Mammary microvascular endothelial cell (primary cell): ENCODE measurements at places on chromosomes 1 and 21. TPM values are rescaled to one million over a fixed set of nuclear protein-coding genes. Genes with fewer than 3 reads are reported as not detected.

The TYW3 gene
- 13.6 and 17.6 TPM in 2 replicates for total RNA-seq

The NTRK1 gene
- not detected in 2 replicates for total RNA-seq

The SLAMF6 gene
- not detected in 2 replicates for total RNA-seq

The LAD1 gene
- total RNA-seq: not detected in 2 replicates

The L1TD1 gene
- total RNA-seq: not detected in 2 replicates

The SELENBP1 gene
- 1.9 and 3.4 TPM in 2 replicates for total RNA-seq

The C1orf185 gene
- total RNA-seq: not detected in 2 replicates

The CFAP57 gene
- total RNA-seq: 0.13 and 0.15 TPM in 2 replicates

The TTF2 gene
- total RNA-seq: 23.1 and 24.8 TPM in 2 replicates

The CTSS gene
- total RNA-seq: 72.3 and 80.2 TPM in 2 replicates

The FMO3 gene
- not detected in 2 replicates for total RNA-seq

The FCER1G gene
- total RNA-seq: not detected in 2 replicates

The AIDA gene
- total RNA-seq: 56.9 and 60.8 TPM in 2 replicates

The FAM163A gene
- total RNA-seq: 0.30 and 0.47 TPM in 2 replicates

The MYBPH gene
- total RNA-seq: not detected in 2 replicates

The RHBDL2 gene
- total RNA-seq: 0.59 and 0.87 TPM in 2 replicates

The CELA2B gene
- total RNA-seq: not detected in 2 replicates

The C1orf74 gene
- 1.9 and 2.5 TPM in 2 replicates for total RNA-seq

The PLPPR4 gene
- 0.10 TPM in 1 of 2 replicates, not detected in the other for total RNA-seq

The PEAR1 gene
- 46.7 and 49.8 TPM in 2 replicates for total RNA-seq

The SLFNL1 gene
- under 0.01 and 0.07 TPM in 2 replicates for total RNA-seq

The LCE1C gene
- not detected in 2 replicates for total RNA-seq

The MMEL1 gene
- total RNA-seq: 0.25 and 3.0 TPM in 2 replicates

The OR14K1 gene
- total RNA-seq: not detected in 2 replicates

The FAM110D gene
- total RNA-seq: 3.7 and 4.7 TPM in 2 replicates

The WDR64 gene
- not detected in 2 replicates for total RNA-seq

The BTBD8 gene
- 1.1 and 2.1 TPM in 2 replicates for total RNA-seq

The PLEKHN1 gene
- total RNA-seq: 0.80 and 1.3 TPM in 2 replicates

The NCMAP gene
- total RNA-seq: not detected in 2 replicates

The VWA1 gene
- total RNA-seq: 45.7 and 49.0 TPM in 2 replicates

The OR6N1 gene
- not detected in 2 replicates for total RNA-seq

The DNAH14 gene
- 5.5 and 6.9 TPM in 2 replicates for total RNA-seq

The TRIM63 gene
- not detected in 2 replicates for total RNA-seq

The FCRLB gene
- 3.6 and 4.0 TPM in 2 replicates for total RNA-seq

The UBE2Q1 gene
- total RNA-seq: 34.3 and 36.7 TPM in 2 replicates

The PPFIA4 gene
- under 0.01 TPM in 2 replicates for total RNA-seq

The IL10 gene
- total RNA-seq: not detected in 2 replicates

The TMEM125 gene
- total RNA-seq: not detected in 2 replicates

The TFF3 gene
- 13.9 and 14.9 TPM in 2 replicates for total RNA-seq

The CLCA1 gene
- total RNA-seq: not detected in 2 replicates

The SPATA1 gene
- 0.25 TPM in 1 of 2 replicates, not detected in the other for total RNA-seq

The PPP1R12B gene
- 7.4 and 10.6 TPM in 2 replicates for total RNA-seq

The AMY1C gene
- not detected in 2 replicates for total RNA-seq

The TNN gene
- total RNA-seq: not detected in 2 replicates

The TMEM63A gene
- 8.8 and 10.2 TPM in 2 replicates for total RNA-seq

The FHAD1 gene
- total RNA-seq: 0.39 and 0.40 TPM in 2 replicates

The FALEC gene
- total RNA-seq: not detected in 2 replicates

The RHD gene
- total RNA-seq: not detected in 2 replicates

The ARMH1 gene
- not detected in 2 replicates for total RNA-seq

The SLC6A9 gene
- total RNA-seq: 0.07 and 5.6 TPM in 2 replicates

The SYT6 gene
- total RNA-seq: not detected in 2 replicates

The GBP4 gene
- 22.5 and 22.8 TPM in 2 replicates for total RNA-seq

The TINAGL1 gene
- total RNA-seq: 1,345 and 1,463 TPM in 2 replicates

The EPHX1 gene
- 39.4 and 43.9 TPM in 2 replicates for total RNA-seq

The MAP10 gene
- total RNA-seq: 1.9 TPM in 2 replicates
